ENCODE measurements at places on chromosomes 2 and 18. TPM values are rescaled to one million over a fixed set of nuclear protein-coding genes. Genes with fewer than 3 reads are reported as not detected.

DNA sequence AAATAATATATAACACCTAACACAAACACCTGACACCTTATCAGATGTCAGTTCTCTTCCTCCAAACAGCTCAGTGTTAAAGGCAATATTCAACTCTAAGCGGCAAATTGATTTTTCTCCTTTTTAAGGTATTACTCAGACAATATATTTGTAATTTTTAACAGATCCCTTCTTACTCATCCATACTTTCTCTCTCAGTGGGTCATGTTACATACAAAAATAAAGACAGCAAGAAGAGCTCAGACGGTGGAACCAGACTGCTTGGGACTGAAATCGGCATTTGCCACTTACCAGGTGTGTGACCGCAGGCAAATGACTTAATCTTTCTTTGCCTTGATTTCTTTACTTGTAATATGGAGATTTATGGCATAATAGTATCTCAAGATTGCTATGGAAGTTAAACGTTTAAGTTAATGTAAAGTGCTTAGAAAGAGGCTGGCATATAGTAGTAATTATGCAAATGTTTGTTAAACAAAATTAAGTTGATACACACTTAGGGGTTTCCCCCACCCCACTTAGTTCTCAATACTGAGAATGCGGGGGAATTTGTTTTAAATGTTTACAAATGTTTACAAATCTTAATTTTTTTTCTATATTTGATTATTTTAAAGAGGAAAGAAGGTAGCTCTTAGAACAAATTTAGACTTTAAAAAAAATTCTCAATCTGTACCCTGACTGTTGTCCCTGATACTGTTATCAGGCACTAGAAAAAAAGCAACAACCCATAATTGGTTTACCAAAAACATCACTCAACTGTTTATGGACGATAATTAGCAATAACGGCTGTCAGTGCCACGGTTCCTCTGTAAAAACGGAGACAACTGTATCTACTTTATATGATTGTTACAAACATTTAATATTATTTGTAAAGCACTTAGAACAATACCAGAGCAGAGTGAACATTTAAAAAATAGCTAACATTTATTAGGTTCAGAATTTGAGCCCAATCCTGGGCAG, 25.6 kb downstream of the MAP3K2 start:
- no peak overlapping the region for H3K4me3 ChIP-seq
- H3K4me1 ChIP-seq, result peaks cover 38% of the 10 kb centered on the region
- H3K36me3 ChIP-seq, result no peaks in the 10 kb centered on the region

GRCh38 chr18:12656605-12656937, 1.3 kb downstream of the SPIRE1 start:
- no peak for DNase-seq
- H3K4me1 ChIP-seq, result peaks cover 40% of the 10 kb centered on the region
- peaks cover 6% of the 10 kb centered on the region for H3K27me3 ChIP-seq

TUBA4B gene
- total RNA-seq, result not detected

- no peak overlapping the region for H3K27ac ChIP-seq
- DNase-seq, result no peak
- no peaks in the 10 kb centered on the region for H3K4me1 ChIP-seq
- peaks cover 16% of the 10 kb centered on the region for H3K27me3 ChIP-seq
- no peak overlapping the region for H3K4me3 ChIP-seq
Observed at GRCh38 chr18:32244881-32245280, 55.0 kb downstream of the MEP1B start.

- no peak for DNase-seq
- no peaks in the 10 kb centered on the region for H3K27me3 ChIP-seq
- no peak overlapping the region for H3K4me3 ChIP-seq
- H3K27ac ChIP-seq, result no peak overlapping the region
- peaks cover 17% of the 10 kb centered on the region for H3K4me1 ChIP-seq
Observed at GRCh38 chr2:219158586-219158985, 2.0 kb downstream of the NHEJ1 start.

GRCh38 chr2:39938035-39938835, 159.2 kb upstream of the THUMPD2 start:
- peak overlapping the region; percentile 98 for H3K27ac ChIP-seq
- H3K36me3 ChIP-seq, result peaks cover 83% of the 10 kb centered on the region
- peaks cover 68% of the 10 kb centered on the region for H3K4me1 ChIP-seq
- no peak for DNase-seq

GRCh38 chr18:29004921-29005320, 828.0 kb upstream of the CDH2 start:
- no peaks in the 10 kb centered on the region for H3K27me3 ChIP-seq
- H3K4me1 ChIP-seq, result no peaks in the 10 kb centered on the region
- DNase-seq, result no peak
- no peaks in the 10 kb centered on the region for H3K36me3 ChIP-seq
- no peak overlapping the region for H3K4me3 ChIP-seq

DNA sequence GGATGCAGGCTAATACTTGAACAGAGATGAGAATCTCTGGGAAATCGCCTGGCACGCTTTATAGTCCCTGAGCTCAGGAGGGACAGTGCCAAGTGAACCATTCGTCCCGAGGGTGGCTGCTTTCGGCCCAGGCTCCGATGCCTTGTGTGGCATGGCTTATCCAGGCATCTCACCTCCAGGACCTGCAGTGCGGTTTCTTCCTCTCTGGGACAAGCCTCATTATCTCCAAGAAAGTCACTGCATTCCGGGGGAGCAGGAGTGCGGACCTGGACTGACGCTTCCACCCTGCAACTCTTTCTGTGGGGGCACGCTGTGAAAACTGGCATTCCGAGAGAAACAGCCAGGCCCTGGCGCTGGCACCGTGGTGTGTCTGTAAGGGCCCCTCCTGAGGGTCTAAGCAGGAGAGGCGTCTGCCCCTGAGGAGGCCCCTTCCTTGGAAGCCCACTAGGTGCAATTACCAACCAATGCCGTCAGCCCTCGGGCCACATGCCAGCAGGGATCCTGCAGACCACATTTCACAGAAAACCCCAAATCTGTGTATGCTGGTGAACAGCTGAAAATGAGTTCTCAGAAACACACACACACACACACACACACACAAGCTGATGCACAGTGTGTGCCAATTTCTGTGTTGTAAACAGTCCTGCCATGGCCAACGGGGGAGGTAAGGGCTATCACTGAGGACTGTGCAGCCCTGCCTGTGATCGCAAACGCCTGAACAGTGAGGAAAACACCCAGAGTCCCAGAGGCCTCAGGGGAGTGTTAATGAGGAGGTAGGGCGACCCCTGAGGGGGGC, 351.9 kb upstream of the SALL3 start:
- H3K27ac ChIP-seq, result no peak overlapping the region
- peaks cover 6% of the 10 kb centered on the region for H3K27me3 ChIP-seq
- DNase-seq, result no peak
- no peak overlapping the region for H3K4me3 ChIP-seq
- no peaks in the 10 kb centered on the region for H3K4me1 ChIP-seq
- no peaks in the 10 kb centered on the region for H3K36me3 ChIP-seq

DNA sequence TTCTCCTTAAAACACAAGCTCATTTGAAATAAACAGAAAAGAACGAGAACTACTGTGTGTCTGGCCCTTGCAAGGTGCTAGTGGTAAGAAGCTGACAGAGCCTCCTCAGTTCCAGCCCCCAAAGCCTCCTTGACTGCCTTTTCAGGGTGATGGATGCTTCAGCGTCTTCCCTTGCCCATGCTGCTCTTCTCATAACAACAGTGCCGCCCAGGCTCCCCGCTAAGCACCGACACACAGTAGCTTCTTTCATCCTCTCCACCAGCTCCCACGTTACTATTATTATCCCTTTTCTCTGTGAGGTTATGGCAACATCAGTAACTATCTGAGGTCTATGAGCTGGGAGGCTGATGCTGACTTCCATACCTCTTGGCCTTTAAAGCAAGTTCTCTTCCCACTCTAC, 418.6 kb downstream of the TSN start:
- no peak overlapping the region for H3K27ac ChIP-seq
- no peak for DNase-seq
- H3K4me3 ChIP-seq, result no peak overlapping the region

GRCh38 chr2:221893501-221893900, 321.4 kb upstream of the EPHA4 start:
- no peak overlapping the region for H3K4me3 ChIP-seq
- no peak overlapping the region for H3K27ac ChIP-seq
- no peaks in the 10 kb centered on the region for H3K4me1 ChIP-seq
- no peaks in the 10 kb centered on the region for H3K36me3 ChIP-seq
- no peaks in the 10 kb centered on the region for H3K27me3 ChIP-seq
- DNase-seq, result no peak

DNA sequence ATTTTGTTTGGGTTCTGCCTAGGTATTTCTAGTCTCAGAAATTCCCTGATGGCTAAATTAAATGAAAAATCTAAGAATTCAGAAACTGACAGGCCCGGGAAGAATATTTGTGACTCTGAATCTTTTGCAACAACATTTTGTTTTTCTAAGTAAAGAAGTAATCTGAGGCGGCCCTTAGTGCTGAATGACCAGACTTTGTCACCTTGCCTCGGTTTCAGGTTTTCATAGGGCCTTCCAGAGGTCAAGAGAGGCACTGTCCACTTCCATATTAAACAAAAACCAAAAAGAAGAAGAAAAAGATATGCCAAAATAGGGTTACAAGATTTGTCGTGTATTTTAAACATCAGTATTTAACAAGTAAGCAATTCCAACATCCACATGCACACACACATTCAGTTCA, 16.1 kb upstream of the CCNYL1 start:
- H3K4me3 ChIP-seq, result no peak overlapping the region
- H3K27me3 ChIP-seq, result no peaks in the 10 kb centered on the region
- H3K4me1 ChIP-seq, result peaks cover 3% of the 10 kb centered on the region
- H3K27ac ChIP-seq, result no peak overlapping the region
- H3K36me3 ChIP-seq, result no peaks in the 10 kb centered on the region

GRCh38 chr2:133053541-133053940, 383.5 kb upstream of the LYPD1 start:
- no peaks in the 10 kb centered on the region for H3K27me3 ChIP-seq
- no peak overlapping the region for H3K4me3 ChIP-seq

GRCh38 chr18:52069201-52069600, 270.8 kb upstream of the DCC start:
- H3K36me3 ChIP-seq, result no peaks in the 10 kb centered on the region
- H3K27me3 ChIP-seq, result no peaks in the 10 kb centered on the region
- no peak overlapping the region for H3K4me3 ChIP-seq
- H3K27ac ChIP-seq, result no peak overlapping the region
- no peaks in the 10 kb centered on the region for H3K4me1 ChIP-seq

LDAH gene
- 34.7 TPM for total RNA-seq

DNA sequence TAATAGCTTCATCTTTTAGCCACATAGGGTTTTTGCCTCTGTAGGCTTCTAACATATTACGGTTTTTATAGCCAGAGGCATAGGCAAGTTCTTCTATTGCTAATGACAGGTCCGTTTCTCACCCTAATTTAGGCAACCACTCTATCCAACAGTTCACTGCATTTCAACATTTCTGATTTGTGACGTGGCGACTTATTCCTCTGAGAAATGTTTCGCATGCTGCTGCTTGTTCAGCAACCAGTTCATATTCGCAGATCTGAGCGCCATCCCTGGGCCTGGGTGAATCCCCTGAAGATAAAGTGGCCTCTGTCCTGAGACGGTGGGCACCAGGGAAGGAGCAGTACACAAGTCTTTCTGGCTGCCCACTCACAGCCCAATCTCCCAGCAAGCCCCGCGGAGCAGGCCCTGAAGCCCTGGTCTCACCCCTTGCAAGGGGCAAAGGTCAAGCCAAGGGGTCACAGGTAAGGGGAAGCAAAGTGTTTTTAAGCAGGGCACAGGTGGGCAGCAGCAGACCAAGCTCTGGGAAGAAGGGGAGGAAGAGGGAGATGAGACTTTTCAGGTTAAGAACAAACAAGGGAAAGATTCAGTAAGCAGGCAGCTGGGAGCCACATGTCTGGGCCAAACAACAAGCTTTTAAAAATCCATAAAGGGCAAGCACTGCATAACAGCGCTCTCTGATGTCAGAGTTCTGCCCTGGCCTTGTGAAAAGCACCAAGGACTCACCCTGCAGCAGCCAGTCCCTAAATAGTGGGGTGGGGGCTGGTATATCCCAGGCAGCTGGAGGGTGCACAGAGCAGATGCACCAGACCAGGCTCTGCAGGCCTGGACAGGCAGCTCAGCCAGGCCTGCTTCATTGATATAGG, 10.8 kb upstream of the COX7A2L start:
- peaks cover 4% of the 10 kb centered on the region for H3K4me1 ChIP-seq
- no peak overlapping the region for H3K27ac ChIP-seq
- H3K4me3 ChIP-seq, result no peak overlapping the region
- no peak for DNase-seq

- H3K27ac ChIP-seq, result no peak overlapping the region
- no peaks in the 10 kb centered on the region for H3K4me1 ChIP-seq
- H3K36me3 ChIP-seq, result no peaks in the 10 kb centered on the region
- DNase-seq, result no peak
Observed at GRCh38 chr2:134498654-134499053, 220.1 kb downstream of the TMEM163 start.

LTBP1 gene
- total RNA-seq, result 0.82 TPM

- H3K27ac ChIP-seq, result no peak overlapping the region
- H3K27me3 ChIP-seq, result no peaks in the 10 kb centered on the region
- H3K36me3 ChIP-seq, result no peaks in the 10 kb centered on the region
- DNase-seq, result no peak
- no peaks in the 10 kb centered on the region for H3K4me1 ChIP-seq
Observed at GRCh38 chr2:150387586-150388288, 99.7 kb downstream of the RND3 start.

GRCh38 chr2:156565066-156565710, 129.0 kb downstream of the GPD2 start:
- H3K4me3 ChIP-seq, result no peak overlapping the region
- no peaks in the 10 kb centered on the region for H3K27me3 ChIP-seq
- no peak overlapping the region for H3K27ac ChIP-seq
- no peak for DNase-seq

GRCh38 chr2:33598561-33599174, 431 bp downstream of the FAM98A start:
- H3K36me3 ChIP-seq, result peaks cover 14% of the 10 kb centered on the region
- peaks cover 22% of the 10 kb centered on the region for H3K4me1 ChIP-seq
- H3K4me3 ChIP-seq, result peak overlapping the region; percentile 88
- peaks cover 3% of the 10 kb centered on the region for H3K27me3 ChIP-seq
- H3K27ac ChIP-seq, result peak overlapping the region; percentile 97

DNA sequence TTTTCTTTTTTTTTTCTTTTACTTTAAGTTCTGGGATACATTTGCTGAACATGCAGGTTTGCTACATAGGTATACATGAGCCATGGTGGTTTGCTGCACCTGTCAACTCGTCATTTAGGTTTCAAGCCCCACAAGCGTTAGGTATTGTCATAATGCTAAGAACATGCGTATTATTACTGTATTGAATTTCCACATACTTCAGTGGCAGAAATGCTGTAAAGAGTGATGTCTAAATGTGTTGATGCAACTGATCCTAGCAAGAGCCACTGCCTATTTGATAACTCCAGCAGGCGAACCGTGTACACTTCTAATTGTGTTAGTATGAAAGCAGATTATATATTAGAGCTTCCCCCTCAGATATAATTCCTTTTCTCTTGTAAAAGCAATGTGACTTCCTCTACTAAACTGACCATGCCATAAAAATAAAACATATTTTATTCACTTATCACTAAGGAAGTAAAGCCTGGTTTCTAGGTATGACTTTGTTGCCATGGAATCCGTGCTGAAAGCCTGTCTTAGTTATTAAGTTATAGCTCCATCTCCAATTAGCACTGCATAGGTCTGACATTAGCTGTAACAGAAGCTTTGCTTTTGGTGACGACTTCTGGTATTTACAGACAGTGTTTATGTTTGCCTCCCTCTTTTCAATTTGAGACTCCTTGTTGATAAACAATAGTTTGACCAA, 280.0 kb downstream of the GALR1 start:
- no peaks in the 10 kb centered on the region for H3K27me3 ChIP-seq
- DNase-seq, result no peak
- no peaks in the 10 kb centered on the region for H3K36me3 ChIP-seq
- no peak overlapping the region for H3K27ac ChIP-seq
- H3K4me3 ChIP-seq, result no peak overlapping the region
- H3K4me1 ChIP-seq, result no peaks in the 10 kb centered on the region
